ENCODE measurements at places on chromosomes 2 and 18. TPM values are rescaled to one million over a fixed set of nuclear protein-coding genes. Genes with fewer than 3 reads are reported as not detected.

MZT2A gene
- 54.5 TPM for total RNA-seq

SCTR gene
- not detected for total RNA-seq

ANTXR1 gene
- total RNA-seq: 0.40 TPM

DNA sequence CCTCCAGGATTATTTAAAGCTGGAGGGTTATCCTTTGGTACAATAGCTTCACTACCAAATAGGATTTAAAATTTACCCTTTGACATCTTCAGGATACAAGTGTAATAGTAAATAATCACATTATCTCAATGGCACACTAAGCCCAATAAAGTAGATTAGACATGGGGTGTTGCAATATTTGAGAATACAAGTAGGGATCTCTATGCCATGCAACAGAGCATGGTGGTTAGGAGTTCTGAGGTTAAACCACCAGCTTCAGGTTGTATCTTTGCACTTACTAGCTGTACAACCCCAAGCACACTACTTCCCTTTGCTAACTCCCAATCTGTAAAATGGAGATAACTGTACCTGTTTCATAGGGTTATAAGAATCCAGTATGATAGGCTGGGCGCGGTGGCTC is 6.2 kb downstream of the MBD2 start:
- no peak for DNase-seq

All from activated T-cell treated with anti-CD3 and anti-CD28 coated beads, Interleukin-2, amount 50 U/mL, for 4 hours (primary cell).